Stimulated activated CD4-positive, alpha-beta T cell treated with anti-CD3 and anti-CD28 coated beads, Interleukin-1b, Interleukin-23, amount 100 ng/mL, for 1 hour (primary cell): ENCODE measurements at places on chromosomes 4 and X.

DNA sequence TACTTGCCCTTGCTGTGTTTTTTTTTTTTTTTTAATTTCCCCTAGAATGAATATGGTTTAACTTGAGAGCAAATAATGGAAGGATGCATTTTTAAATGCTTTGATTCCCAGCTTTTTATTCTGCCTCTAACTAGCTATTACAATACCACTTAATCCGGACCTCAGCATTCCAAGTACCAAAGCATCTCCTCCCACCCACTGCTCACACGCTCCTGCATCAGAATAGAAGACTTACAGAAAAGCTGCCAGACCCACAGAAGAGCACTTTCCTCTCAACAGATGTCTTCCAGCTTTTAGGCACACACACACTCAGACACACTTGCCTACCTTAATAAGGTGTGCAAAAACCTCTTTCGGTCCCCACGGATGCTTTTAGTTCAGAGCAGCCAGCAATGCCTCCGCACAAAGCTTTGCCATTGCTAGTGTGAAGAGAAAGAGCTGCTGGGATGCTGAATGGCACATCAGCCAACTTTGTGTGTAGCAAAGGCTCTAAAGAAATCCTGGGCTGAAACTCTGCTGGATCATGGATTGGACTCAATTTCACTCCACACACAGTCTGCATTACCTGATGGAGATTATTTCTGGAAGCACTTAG, 1056.2 kb downstream of the DMD start:
- no peak for DNase-seq

DNA sequence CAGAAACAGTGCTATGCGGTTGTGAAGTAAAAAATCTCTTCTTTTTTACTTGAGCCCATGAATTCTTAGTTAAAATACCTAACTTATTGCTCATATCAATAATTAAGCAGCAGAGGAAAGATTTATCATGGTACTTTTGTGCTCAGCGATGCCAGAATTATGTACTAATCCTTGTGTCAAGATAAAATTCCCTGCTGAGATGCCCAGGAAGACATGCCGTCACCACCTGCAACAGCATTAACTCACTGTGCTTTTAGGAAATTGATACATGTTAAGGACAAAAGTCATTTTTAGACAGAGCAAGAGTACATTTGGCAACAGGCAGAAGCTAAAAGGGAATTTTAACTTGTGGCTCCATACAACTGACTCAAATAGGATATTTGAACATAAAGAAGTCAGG, 138.9 kb downstream of the NPNT start:
- DNase-seq, result no peak

DNA sequence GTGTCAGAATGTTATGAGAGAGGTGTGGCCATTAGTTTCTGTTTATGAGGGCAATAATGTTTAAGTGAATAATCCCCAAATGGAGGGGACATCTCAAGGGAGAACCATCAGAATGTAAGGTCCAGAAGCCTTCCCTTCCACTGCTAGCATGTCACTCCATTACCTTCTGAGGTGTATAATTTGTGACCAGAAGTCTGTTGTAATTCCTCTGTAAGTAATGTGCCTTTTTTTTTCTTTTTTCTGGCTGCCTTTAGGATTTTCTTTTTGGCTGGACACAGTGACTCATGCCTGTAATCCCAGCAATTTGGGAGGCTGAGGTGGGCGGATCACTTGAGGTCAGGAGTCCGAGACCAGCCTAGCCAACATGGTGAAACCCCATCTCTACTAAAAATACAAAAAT, 10.8 kb upstream of the COPS4 start:
- no peak for DNase-seq

GRCh38 chr4:126735294-126736132, 897.2 kb upstream of the INTU start:
- DNase-seq, result no peak

DNA sequence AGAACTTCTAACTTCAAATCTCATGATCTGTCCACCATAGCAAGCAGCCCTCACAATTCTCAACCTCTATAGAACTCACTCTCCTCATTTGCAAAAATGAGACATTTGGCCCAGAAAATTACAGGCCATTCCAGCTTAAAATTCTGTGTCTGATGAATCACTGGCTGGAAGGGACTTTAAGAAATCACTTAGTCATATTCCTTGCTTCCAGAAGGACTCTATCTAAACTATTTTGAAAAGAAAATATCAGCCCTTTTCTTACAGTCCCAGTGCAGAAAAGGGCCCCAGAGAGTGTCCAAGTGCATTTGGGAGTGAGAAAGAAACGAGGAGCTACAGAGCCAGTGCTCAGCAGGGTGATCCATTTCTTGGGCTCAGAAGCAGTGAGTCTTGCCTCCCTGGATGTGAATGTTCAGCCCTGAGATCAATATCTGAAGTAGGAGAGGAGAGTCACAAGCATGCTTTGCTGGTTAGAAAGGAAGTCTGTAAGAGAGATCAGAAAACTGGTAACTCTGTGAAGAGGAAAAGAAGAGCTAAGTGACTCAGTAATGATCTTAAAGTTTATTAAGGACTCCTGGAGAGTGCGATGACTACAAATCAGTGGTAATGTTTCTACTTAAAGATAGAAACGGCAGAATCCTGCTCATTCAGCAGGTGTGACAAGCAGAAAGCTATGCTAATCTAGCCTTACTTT, 139.8 kb downstream of the PALLD start:
- DNase-seq, result no peak

DNA sequence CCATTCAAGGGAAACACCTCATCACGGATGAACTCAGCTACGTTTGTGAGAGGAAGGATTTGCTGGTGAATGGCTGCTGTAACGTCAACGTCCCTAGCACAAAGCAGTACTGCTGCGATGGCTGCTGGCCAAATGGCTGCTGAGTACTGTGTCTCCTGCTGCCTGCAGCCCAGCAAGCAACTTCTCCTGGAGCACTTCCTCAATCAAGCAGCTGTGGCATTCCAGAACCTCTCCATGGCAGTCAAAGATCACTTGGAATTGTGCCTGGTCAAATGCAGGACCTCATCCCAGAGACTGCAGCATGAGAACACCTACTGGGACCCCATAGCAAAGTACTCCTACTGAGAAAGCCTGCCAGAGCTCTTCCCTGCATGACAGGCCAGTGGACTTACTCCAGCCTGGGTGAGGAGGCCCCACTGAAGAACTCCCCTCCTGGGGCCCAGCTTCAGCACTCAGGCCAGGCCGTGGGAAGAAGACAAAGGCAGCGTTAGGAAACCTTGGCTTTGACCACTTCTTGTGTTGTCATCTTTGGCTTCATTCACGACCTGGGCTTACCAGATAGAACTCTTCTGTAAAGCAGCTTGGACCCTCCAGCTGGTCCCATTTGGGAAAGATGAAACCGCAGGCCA, 244.3 kb downstream of the RBMX2 start:
- DNase-seq, result no peak

GRCh38 chr4:66885501-66886165, 659.7 kb downstream of the CENPC start:
- no peak for DNase-seq

- no peak for DNase-seq
Measured at GRCh38 chrX:24542756-24543155, 77.7 kb downstream of the PDK3 start.

- DNase-seq, result no peak
Measured at GRCh38 chrX:3582451-3582850, 131.0 kb downstream of the PRKX start.

DNA sequence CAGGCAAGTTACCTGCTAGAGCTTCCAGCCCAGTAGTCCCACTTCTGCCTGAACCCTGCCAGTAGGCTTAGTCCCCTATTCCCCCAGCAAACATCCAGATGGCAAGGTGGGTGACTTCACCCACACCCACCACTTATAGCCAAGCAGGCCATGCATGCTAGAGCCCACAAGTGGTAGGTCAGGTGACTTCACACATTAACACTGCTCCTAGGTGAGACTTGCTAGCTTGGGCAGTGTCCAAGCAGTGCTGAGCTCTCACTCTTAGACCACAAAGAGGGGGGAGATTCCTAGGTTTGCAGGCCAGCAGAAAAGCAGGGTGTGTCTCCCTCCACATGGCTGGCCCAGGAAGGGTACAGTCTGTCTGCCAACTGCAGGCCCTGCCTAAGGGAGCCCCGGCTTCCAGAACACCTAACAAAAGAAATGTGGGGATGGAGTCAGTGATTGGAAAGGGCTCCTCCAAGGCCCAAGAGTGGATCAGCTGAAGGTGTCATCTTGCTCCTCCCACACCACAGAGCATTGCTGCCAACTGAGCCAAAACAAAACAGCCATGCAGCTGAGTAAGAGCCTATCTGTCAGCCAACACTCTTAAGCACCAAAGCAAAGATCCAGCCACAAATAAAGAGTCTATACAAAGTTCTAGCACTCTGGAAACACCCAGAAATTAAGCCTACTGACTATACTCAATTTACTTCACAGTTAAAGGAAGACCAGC, 158.1 kb upstream of the USP38 start:
- no peak for DNase-seq

DNA sequence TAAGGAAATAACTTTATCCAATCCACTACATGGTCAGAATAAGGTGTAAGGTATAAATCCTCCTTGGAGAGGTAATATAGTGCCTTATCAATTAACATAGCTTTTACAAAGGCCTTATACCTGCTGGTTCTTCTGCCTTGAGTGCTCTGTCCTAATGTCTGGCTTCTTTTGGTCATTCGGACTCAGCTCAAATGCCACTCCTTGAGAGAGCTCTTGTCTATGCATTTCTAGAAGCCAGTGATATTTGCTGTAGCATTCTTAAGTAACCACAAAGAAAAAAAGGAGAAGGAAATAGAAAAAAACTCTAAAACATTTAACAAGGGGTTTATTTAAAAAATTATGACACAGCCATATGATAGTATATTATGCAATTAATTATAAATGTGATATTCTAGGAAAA, 444.8 kb upstream of the SLIT2 start:
- no peak for DNase-seq

GRCh38 chr4:38004887-38005286, 44.7 kb downstream of the PTTG2 start:
- DNase-seq, result no peak

GRCh38 chrX:34343001-34343400, 210.9 kb upstream of the FAM47A start:
- no peak for DNase-seq

- no peak for DNase-seq
Measured at GRCh38 chr4:82559735-82560120, 2.1 kb downstream of the TMEM150C start.

DNA sequence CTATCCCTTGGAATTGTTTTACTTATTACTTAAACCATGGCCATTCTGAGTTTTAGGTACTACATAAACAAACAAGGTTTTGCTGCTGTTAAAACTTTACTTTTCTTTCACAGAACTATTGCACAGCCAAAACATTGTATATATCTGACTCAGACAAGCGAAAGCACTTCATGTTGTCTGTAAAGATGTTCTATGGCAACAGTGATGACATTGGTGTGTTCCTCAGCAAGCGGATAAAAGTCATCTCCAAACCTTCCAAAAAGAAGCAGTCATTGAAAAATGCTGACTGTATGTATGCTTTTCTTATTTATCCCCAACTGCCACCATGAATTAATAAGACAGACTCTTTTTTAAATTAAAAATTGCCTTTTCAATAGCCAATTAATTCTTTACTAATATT, 69.8 kb downstream of the CCKAR start:
- no peak for DNase-seq

DNA sequence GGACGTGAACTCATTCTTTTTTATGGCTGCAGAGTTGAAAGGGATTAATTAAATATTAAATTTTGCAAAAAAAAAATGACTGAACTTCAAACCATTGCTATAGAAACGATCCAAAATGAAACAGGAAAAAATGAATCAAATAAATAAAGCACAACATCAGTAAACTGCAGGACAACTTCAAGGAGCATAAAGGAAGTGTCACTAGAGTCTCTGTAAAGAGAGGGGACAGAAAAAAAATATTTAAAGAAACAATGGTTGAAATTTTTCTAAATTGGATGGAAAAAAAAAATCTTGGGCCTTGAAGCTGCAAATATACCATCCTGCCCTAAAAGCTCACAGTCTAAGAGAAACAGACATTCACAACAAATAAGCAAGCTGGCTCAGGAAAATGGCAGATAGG, 339.3 kb upstream of the INTU start:
- no peak for DNase-seq

DNA sequence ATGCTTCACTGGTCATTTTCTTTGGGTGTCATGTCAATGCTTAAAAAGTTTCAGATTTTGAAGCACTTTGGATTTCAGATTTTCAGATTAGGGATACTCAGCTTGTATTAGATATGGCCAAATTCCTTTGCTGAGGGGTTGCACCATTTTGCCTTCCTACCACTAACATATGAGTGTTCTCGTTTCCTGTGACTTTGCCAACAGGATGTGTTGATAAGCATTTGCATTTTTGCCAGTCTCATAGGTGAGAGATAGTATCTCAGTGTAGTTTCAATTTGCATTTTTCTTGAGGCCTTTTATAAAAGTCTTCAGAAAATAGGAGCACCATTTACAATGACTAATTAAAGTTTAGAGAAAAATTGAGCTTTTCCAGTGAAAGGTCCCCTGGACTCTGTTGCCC, 71.6 kb upstream of the CLCN4 start:
- DNase-seq, result no peak

DNA sequence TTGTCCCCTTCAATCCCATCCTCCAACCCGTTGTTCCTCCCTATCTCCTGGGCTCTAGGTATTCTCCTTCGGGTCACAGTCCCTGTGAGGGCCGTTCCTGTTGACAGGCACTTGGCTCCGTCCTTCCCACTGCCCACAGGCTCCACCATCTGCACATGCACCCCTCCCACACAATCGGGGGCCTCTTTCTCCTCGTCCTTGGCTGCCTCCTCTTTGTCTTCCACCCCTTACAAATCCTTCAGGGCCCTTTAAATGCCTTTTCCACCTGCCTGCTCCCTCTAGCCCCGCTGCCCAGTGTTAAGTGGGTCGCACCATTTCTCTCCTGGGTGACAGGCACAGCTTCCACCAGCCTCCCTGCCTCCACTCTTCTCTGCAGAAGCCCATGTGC, 2.7 kb upstream of the AVPR2 start:
- no peak for DNase-seq

DNA sequence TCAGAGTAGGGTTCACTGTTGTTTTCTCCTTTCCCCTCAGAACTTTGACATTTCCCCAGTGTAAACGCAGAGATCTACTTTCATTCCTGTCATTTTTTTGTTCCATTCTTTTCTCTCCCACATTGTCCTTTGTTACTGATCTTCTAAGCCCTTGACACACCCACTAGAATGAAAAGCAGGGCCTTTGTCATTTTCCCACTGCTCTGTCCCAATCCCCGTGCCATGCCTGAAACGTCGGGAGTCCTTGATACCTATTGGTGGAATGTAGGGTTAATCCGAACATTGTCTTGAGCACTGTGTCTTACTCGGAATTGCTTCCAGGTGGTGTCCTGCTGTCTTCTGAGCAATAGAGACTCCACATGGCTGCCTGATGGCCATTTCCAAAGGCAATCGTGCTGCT, 887.1 kb upstream of the FRG1 start:
- DNase-seq, result no peak

DNA sequence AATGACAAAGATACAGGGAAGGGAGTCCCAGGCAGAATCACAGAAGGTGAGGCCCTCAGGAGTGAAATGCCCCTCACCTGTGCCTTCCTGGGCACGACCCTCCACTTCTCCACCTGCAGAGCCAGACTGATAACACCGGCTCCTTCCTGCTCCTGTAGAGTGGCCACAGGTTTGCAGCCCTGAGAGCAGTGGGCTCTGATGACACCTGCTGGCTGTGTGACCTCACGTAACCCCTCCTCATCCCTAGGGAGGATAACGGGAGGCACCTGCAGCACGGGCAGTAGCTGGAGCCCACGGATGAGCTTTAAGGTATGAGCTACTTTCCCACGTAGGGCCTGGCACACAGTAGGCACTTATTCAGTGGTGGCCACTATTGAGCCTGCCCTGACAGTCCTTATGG, 25.5 kb upstream of the MAN2B2 start:
- DNase-seq, result no peak

GRCh38 chrX:2967998-2968909, 38.1 kb upstream of the ARSH start:
- DNase-seq, result no peak

- DNase-seq, result no peak
Measured at GRCh38 chrX:77493677-77494553, 46.7 kb downstream of the FGF16 start.
